ENCODE measurements at places on chromosomes 11 and 22.
A peak's percentile ranks its signal among the peaks of the same experiment; 100 is the strongest.

DNA sequence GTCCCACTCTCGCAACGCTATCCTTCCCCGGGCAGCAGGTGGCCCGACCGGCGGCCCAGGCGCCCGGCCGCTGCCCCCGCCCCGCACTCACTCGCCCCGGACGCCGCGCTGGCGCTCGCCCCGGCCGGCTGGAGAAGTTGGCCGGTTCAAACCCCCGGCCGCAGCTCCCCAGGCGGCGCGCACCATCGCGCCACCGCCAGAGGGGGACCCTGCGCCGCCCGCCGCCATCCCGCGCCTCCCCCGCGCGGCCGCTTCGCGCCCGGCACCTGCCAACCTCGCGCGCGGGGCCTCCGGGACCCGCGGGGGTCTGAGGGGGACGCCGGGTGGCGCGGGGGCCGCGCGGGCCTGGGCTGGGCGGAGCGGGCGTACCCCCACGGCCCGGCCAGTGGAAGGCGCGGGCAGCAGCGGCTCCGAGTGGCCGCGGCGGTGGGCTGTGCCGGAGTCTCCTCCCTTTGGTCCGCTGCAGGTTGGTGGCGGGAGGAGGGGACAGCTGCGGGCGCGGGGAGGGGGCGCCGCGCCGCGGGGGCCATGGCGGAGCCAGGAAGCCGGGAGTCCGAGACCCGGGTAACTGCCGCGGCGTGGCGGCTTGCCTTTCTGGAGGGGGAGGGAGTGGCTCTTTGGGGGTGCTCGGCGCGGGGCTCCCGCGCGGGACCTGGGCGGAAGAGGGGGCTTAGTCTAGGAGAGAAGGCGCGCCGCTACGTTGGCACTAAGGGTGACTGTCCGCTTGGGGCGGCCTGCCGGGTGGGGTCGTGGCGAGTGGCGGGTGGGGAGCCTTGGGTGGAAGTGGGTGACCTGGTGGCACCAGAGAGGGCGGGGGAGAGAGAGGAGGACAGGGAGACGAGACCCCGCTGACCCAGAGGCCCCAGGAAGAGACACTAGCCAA is at the start of the genes MPST and TST:
Gene MPST (plus strand): TSS at position 434 of the 883 bp plus-strand sequence. CDS start 95 bp downstream, at position 529.
Gene TST (minus strand): TSS at position 139 of the 883 bp plus-strand sequence. CDS start 715 bp downstream, outside the sequence.
- no peak for DNase-seq

- no peak for DNase-seq
These were observed 104.2 kb downstream of the MICAL3 start for GRCh38 chr22:17920145-17920605.

DNA sequence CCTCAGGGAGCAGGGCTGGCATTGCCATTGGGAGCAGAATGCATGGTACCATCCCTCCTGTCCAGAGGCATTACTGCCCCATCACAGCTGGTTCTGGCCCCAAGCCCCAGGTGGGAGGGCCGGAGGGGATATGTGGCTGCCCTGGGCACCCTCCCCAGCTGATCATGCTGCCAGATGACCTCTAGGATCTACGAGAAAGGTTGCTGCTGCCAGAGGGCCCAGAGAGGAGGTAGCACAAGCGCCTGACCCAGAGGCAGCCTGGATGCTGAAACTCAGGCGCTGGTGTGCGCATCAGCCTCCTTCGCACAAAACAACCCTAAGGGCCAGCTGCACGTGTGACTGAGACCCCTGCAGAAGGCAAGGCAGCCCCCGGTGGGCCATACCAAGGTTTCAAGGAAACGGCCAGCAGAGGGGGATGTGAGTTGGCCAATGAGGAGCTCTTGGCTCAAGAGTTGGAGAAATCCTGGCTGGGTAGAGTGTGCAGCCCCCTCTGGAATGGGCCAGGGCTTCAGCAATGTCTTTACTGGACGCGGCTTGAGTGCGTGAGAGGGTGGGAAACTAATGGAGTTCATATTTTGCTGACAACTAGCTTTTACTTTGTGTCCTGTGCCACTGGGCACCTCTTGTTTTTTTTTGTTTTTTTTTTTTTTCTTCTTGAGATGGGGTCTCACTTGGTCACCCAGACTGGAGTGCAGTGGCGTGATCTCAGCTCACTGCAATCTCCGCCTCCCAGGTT is 88.3 kb upstream of the PARVA start:
- DNase-seq, result no peak

GRCh38 chr11:73734993-73735392 is 25.9 kb downstream of the RAB6A start:
- DNase-seq, result no peak

GRCh38 chr11:86670181-86670580 is 2.2 kb downstream of the ME3 start:
- DNase-seq, result no peak

DNA sequence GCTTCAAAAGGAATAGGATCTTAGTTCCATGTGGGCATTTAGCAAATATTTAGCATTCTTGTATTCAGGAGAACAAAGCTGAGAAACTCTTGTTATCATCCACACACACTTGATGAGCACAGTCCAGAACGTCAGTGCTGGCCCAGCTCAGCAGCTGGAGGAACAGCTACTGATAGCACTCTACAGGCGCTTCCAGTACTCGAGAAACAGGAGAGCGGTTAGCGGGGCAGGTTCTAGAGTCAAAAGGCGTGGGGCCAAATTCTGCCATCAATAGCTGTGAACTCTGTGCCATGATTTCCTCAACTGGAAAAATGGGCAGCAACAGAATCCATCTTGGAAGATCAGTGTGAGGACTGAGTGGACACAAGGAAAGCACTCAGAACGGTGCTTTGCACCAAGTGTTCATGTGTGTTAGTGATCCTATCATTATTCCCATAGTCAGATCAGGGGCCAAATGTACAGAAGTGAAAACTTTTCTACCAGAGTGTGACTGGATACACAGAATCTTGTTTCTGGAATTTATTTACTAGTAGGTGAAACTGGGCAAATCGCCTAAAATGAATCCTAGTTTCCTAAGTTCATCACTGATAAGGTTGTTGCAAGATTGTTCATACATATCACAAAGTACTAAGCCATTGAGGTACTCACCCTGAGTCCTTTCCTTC is 3.2 kb downstream of the JOSD1 start:
- no peak for DNase-seq

DNA sequence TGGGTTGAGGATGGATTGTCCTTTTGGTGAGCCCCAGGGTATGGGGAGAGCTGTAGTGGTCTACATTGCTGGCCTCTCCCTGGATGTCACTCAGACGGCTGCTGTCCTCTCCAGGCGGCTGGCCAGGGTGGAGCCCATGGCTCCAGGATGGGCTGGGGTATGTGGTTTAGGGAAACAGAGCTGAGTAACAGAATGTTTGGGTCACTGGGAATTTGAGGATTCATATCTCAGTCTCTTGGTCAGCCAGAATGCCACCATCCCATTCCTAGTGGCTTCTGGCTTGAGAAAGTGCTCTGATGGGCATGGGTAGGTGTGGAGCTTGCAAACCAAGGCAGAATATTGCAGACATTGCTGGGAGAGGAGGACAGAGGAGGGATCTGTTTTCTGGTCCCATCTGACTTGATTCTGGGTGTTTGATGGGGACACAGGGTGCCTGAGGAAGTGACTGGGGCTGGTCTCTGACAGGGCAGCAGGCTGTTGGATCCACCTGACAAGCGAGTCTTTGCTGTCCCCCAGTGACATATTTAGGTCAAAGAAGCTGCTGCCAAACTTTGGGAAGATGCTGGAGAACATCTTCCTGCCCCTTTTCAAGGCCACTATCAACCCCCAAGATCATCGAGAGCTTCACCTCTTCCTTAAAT is 41.4 kb downstream of the AMPD3 start:
- no peak for DNase-seq

GRCh38 chr11:110951037-110951949 is 239.1 kb upstream of the ARHGAP20 start:
- no peak for DNase-seq

DNA sequence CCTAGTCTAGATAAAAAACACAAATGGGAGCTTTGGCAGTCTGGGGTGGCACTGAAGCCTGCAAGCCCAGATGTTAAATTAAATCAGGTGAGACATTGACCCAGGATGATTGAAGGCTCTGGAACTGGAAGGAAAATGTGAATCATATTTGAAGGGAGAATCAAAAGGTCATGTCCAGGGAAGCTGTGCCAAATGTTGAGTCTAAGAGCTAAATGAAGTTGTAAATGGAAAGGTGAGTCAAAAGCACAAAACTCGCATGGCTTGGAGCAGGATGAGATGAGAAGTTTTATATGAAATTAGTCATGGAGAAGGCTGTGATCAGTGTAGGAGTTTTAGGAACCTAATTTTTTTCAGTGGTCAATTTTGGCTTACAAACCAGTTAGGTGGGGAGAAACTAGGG is 301.1 kb downstream of the BLID start:
- no peak for DNase-seq

DNA sequence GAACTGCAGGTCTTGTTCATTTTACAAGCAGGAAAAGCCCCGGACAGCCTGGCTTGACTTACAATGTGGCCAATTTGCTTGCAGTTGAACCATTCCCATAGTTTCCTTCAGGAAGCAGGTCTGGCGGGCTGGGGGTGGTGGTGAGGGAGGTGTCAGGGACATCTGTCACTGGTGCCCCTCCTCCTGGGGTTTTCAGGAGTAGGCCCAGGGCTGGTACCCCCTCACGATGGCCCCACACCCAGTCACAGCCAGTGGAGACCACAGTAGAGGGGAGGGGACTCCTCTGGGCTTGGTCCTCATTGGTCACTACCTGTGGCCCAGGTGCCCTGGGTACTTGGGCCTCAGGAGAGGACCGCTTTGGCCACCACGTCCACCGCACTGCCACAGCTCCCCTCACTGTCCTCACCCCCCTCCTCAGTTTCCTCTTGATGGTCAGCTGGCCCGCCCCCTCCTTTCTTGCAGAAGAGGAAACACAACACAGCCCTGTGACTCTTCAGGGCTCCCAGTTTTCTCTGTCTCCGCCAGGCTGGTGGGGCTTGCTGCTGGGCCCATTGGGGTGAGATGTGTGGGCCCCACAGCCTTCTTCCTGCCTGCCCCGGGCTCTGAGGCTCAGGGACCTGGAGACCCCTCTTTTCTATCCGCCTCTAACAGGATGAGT is 39.8 kb upstream of the SHISAL1 start:
- no peak for DNase-seq

DNA sequence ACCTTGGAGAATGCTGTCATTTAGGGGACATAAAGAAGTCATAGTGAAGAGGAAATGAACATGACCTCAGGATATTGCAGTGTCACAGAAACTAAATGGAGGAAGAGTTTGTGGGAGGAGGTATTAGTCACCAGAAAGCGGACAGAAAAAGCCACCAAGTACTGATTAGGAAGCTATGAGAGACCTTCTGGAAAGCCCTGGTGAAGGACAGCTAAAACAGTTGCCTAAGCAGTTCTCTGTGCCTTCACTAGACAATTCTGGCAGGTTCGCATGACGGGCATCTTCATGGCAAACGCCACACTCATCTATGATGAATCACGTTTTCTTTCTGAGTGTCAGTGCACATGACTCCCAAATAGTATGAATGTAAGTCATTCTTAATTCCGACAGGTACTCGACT is 325.8 kb downstream of the C11orf87 start:
- DNase-seq, result no peak

DNA sequence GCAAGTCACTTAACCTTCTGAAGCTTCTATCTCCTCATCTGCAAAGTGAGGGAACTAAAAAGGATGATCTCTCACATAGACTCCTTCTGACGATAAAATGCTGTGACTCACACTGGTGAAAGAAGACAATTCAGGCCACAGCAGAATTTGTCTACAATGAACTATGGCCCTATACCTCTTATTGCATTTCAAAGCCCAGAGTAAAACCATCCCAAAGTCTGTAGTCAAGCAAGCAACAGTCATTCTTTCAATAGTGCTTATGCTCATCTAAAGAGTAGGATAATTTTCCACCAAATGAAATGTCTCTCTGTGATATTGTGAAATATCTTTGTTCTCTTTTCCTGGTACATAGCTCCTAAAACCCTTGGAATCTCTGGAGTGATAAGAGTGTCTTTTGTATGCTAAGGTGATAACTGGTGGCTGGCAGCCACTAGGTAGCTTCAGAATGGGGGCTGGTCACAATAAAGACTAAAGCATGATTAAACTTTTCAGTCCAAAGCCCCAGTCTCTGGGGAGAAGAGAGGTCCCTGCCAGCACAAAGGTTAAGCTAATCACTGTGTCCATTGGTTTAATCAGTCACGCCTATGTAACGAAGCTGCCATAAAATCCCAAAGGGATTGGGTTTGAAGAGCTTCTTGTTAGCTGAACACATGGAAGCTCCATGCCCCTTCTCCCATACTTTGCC is 30.8 kb downstream of the SYTL2 start:
- DNase-seq, result no peak

- DNase-seq, result no peak
These were observed 725.0 kb downstream of the ETS1 start for GRCh38 chr11:127862406-127862805.

- no peak for DNase-seq
These were observed 326.3 kb downstream of the ETS1 start for GRCh38 chr11:128261011-128261421.

DNA sequence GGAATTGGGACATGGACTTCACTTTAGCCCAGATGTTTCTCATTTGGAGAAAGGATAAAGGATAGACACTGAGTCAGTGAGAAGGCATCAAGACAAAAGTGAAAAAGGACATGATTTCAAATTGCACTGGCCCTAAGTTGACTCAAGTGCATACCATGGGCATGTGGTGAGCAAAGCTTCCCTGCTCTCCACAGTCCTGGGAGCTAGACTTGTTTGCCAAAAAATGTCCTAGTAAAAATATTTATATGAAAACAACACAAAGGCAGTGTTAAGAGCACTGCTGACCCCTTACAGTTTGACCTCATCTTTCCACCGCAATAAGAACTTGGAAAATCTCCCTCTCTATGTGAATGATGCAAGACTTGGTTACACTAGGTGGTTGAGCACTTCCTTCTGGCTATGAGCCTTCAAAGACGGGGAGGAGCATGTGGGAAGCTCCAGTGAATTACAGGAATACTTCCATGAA is 46.5 kb upstream of the FIBIN start:
- no peak for DNase-seq

- DNase-seq, result no peak
These were observed 106.7 kb upstream of the ASPHD2 start for GRCh38 chr22:26322179-26322905.

DNA sequence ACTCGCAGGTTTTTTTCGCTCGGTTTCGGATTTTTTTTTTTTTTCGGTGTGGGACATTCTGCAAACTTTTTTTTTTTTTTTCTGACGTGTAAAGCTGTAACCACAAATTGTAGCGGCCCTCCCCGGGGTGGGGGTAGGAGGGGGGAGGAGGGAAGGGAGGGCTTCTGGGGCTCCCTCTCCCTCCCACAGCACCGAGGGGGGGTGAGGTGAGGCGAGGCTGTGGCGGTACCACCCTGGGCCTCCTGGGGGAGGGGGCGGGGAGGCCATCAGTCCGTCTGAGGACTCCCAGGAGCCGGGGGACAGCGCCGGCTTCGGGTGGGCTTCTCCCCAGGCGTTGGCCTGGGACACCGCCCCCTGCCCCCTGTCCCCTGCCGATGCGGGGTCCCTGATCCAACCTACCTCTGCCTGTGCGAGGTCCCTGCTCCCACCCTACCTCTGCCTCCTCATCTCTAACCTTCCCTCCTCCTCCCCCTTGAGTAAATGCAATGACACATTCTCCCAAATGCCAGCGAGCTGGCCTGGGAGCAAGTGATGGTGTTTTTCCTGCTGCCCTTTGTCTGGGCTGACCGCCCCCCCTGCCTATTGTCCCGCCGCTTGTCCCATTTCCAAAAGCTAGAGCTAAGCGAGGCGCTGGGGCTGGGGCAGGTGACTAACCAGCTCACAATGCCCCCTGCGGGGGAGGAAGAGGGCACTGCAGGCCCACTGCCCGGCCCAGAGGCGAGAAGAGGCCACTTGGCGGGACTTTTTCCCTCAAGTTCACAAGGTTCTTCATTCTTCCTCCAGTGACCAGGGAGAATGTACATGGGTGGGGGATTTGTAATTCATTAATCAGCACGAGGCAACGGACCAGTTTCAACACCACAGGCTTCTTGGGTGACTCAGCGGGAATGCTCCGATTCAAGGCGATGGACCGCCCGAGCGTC is 511 bp upstream of the CLCF1 start:
- DNase-seq, result peak; percentile 61

GRCh38 chr11:67029146-67029545 is 6.2 kb downstream of the SYT12 start:
- DNase-seq, result no peak

GRCh38 chr22:40030758-40031095 is 36.0 kb downstream of the FAM83F start:
- no peak for DNase-seq
